ENCODE measurements at places on chromosomes 7 and 10.

DNA sequence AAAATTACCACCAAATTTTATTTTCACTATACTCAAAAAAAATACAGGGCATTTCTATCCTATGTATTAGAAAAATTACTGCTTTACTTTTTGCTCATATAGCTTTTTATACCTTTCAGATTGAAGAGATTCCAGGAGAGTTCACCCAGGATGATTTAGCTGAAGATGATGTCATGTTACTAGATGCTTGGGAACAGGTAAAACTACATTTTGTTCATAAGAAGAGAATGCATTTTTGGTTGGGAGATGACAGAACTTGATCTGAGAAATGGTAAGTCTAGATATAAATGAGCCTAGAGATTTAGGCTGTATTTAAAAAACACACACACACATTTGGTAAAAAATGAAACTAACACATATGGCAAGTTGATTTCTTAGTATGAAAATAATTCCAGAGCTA lies 38.1 kb upstream of the ARL4A start:
- DNase-seq, result no peak

- DNase-seq, result no peak
Observed at GRCh38 chr10:75717126-75717916, 285.9 kb downstream of the LRMDA start.

GRCh38 chr7:106794276-106795083 lies 70.6 kb upstream of the PIK3CG start:
- DNase-seq, result no peak

DNA sequence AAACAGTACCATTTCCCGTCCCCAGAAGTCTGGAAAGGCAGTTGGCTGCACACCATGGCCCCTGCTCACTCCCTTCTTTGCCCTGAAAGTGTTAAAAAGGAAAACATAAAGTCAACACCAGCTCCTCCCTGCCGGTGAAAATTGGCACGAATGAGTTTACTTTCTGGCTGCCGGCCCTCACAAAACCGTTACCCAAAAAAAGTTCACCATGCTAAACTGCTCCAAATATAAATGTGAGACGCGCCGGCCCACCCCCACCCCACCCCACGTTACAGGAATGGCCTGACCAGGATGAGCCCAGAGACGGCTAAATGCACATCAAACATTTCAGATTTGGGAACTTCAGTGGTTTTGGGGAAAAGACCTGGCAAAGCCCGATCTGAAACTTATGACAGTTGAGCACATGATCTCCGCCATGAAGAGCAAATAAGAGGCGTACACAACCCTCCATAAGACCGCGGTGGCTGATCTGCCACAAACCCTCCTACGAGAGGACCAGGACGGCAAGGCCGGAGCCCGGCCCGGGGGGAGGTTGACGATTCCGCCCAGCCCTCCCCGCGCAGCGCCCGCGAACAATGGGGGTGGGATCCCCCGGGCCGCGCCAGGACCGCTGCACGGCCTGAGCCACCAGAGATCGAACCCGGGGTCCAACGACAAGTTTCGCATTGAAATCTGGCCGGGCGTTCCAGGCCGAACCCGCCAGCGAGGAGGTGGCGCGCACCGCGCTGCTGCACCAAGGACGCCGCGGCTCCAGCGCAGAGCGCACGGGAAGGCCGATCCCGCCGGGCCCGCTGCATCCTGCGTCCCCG lies 952 bp downstream of the DIP2C start:
- no peak for DNase-seq

GRCh38 chr7:116028787-116029186 lies 1.8 kb downstream of the TFEC start:
- no peak for DNase-seq

DNA sequence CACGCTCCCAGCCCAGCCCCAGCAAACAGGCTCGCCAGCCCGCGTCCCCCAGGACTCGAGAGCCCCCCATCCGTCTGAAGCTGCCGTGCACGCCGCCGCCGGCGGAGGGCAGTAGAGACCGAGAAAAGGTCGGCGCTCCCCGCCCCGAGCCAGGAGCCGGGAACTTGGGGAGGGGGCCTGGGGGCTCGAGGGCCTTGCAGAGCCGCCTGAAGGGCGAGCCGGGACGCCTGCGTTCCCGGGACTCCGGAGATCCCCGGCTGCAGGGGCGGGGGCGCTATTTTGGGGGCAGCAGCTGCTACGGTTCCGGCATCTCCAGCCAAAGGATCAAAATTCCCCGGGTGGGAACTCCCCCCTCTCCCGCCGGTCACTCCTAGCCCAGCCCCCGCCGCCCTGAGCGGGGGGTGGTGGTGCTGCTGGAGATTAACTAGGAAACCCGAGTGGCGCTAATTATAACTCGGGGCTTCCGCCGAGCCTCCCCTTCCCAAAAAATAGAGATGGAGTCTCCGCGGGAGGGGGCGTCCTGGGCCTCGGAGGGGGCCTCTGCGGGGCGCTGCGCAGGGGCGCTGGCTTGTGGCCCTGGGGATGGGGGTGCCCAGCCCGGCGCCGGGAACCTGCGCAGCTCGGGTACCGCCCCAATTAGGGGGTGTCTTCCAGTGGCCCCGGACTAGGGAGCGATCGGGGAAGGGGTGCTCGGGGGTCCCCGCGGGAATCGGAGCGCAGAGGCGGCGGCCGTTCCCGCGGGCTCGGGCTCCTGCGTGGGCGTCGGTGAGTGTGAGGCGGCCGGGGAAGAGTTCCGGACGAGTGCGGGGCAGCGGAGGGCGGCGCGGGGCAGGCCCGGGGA lies 608 bp downstream of the ACHE start:
- DNase-seq, result no peak

DNA sequence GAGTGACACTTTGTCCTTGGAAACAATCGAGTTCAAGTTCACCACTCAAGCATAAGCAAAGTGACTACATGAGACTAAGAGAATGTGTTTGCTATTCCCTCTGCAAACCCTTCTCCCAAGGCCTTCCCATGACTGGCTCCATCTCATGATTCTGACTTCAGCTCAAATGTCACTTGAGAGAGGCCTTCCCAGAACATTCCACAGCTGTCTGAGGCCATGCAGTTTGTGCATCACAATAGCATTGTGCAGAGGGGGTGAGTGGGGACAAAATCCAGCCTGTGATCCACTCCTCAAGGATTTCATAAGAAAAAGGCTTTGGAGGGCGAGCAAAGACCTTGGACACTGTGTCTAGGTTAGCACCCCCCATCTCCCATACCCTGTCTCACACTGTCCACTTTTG lies 6.9 kb upstream of the LRMDA start:
- DNase-seq, result no peak

DNA sequence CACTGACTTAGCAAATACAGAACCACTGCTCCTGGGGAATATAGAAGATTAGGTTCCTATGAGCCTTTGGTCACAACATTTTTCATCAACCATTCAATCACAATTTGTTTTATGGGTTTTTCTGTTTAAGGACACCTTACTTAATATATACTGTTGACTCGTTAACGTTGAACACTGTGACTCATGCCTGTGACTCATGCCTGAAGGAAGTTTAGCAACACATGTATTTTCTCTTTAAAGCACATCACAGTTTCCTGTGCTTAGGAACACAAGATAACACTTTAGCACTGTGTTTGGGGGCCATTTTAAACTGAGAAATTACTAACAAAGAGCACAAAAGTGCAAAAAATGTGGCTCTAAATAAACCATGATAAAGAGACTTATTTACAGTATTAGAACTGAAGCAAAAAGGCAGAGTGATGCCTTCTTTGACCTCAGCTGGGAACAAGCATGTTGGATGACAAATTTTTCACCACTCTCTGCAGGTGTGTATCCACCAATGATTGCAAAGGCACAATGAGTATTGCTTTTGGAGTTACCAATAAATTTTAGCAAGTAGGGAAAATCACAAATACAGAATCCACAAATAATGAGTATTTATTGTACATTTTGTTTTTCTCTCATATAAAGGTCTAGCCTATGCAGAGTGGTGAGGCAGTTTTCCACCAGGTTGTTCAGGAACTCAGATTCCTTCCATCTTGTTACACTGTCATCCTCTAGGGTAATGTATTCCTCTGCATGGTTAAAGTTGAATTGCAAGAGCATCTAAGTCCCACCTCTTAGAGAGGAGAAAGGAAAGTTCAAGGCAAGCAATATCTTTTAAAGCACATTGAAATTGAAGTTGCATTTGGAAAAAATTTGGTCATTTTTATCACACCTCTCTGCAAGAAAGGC lies 7.3 kb downstream of the FGFBP3 start:
- DNase-seq, result no peak

DNA sequence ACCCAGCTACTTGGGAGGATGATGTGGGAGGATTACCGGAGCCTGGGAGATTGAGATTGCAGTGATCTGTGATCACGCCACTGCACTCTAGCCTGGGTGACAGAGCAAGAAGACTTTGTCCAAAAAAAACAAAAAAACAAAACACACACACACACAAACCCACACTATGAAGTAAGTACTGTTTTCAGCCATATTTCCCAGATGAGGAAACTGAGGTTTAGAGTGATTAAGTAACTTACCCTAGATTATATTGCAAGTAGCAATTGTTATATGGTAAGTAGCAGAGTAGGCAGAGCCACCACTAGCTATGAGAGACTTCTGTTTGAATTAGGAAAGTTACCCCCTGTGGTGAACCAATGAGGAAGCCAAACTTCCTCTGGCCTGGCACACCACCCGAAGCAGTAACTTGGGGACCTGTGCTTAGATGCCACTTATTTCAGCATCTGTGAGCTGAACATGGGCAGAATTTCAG lies 61.9 kb downstream of the MCU start:
- DNase-seq, result no peak

DNA sequence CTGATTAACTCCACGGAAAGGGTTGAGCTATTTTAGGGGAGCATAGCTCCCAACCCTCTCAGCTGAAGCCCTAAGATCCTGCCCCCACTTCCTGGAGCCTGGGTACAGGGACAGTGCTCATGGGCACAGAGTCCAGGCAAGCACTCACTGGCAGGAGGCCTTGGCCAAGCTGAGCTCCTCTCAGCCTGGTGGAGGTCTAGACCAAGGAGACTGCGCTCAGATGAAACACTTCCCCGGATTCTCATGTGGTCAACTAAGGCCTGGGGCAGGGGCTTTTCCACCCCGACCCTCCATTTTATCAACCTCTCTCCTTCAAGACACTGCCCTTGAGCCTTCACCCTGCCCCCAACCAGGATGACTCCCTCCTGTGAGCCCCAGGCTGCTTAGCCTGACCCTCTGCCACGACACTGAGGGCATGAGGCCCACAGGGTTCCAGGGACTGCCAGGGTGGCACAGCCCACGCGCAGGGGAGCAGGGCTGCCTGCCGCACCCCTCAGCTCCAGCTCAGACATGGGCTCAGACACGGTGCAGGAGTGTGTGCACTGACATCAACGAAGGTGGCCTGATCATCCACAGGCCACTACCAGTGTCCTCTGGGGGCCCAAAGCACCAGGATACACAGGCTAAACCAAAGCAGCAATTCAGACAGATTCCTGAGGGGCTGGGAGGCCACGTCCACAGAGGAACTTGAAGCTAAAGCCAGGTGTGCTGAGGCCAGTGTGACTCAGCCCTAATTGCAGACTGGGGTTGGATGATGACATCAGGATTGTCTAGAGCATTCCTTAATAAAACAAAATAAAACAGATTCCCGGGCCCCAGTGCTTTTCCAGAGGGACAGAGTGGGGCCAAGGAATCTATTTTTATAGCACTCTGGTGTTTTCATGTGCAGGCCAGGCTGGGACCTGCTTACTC lies 18.8 kb downstream of the CHAT start:
- no peak for DNase-seq

GRCh38 chr7:22872096-22872807 lies 49.6 kb upstream of the TOMM7 start:
- DNase-seq, result no peak

- DNase-seq, result no peak
Observed at GRCh38 chr10:130921911-130922440, 389.5 kb downstream of the TCERG1L start.

GRCh38 chr10:79084012-79084971 lies 15.5 kb downstream of the ZMIZ1 start:
- no peak for DNase-seq

DNA sequence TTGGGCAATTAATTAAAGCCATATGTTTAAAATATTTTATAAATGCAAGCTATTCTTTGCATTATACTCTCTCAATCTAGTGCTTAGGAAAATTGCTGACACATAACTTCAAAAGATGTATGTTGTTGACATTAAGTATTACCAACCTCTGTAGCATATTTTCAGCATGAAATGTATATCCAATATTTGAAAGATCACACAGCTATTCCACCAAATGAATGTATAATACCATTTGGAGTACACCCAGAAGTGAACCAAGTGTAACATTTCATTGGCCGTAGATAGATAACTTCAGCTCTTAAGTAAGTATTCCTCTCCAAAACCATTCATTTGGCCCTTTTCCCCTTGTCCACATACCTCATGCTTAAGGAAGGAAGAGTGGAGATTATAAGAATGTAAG lies 104.6 kb downstream of the HECTD2 start:
- no peak for DNase-seq

GRCh38 chr7:90771281-90771680 lies 175.2 kb downstream of the CDK14 start:
- no peak for DNase-seq

- DNase-seq, result no peak
Observed at GRCh38 chr10:103800789-103801540, 54.4 kb downstream of the SH3PXD2A start.

DNA sequence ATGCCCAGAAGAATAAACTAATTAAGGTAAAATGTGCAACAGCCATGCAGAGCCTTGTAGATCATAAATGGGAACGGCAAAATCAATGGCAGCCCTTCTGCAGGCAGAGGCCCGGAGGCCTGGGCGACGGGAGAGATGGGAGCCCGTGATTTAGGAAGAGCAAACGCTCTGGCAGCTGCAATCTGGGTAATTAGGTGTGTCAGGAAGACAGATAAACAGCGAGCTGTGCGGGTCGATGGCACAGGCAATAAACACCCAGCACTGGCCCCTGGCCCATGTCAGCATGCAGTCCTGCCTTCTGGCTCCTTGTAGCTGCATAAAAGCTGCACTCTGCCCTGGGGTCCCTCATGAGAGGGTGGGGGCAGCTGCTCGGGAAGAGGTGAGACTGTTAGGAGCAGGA lies 78.0 kb downstream of the GOLGA7B start:
- DNase-seq, result no peak

DNA sequence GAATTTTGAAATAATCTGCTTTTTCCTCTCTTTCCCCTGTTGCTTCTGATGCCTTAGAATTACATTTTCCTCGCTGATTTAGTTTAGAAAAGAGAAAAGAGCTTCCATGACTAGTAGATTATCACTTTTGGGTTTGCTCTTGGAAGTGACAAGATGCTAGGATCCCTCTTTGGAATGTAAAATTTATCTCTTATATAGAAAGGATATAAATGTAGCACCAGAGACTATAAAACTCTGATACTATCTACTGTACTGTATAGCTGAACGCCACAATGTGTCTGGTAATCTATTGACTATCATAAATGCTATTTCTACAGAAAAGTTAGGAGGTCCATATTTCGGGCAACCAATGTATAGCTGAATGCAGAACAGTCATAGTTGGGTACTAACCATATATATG lies 1.1 kb upstream of the HDAC9 start:
- no peak for DNase-seq

GRCh38 chr10:105187243-105187642 lies 546.2 kb downstream of the SORCS3 start:
- DNase-seq, result no peak

- DNase-seq, result no peak
Observed at GRCh38 chr10:43965033-43965917, 316.6 kb upstream of the ZNF32 start.

GRCh38 chr7:100221231-100221718 lies 1.5 kb downstream of the PVRIG start:
- DNase-seq, result no peak

- no peak for DNase-seq
Observed at GRCh38 chr10:33143160-33143728, 185.2 kb upstream of the ITGB1 start.

GRCh38 chr7:157278167-157278790 lies 58.5 kb upstream of the DNAJB6 start:
- no peak for DNase-seq
